Articular chondrocyte of knee joint (primary cell): ENCODE measurements at places on chromosomes 6 and 20. TPM values are rescaled to one million over a fixed set of nuclear protein-coding genes. Genes with fewer than 3 reads are reported as not detected.

TRIM31 gene
- total RNA-seq = not detected in 2 replicates

IL17A gene
- not detected in 2 replicates for total RNA-seq

HAO1 gene
- not detected in 2 replicates for total RNA-seq

COL9A3 gene
- total RNA-seq = 0.86 and 1.0 TPM in 2 replicates

RUNX2 gene
- total RNA-seq = 0.91 and 1.1 TPM in 2 replicates

ZFP57 gene
- not detected in 2 replicates for total RNA-seq

ZNF391 gene
- 4.3 and 5.7 TPM in 2 replicates for total RNA-seq

SYCP2L gene
- total RNA-seq = 0.13 and 0.43 TPM in 2 replicates

FAM217A gene
- total RNA-seq = not detected in 2 replicates

SLC13A3 gene
- 1.5 and 1.6 TPM in 2 replicates for total RNA-seq

CTCFL gene
- not detected in 2 replicates for total RNA-seq

CAGE1 gene
- total RNA-seq = under 0.01 TPM in 2 replicates

RHAG gene
- not detected in 2 replicates for total RNA-seq

RNF217 gene
- total RNA-seq = 22.6 and 32.8 TPM in 2 replicates

ZSWIM3 gene
- total RNA-seq = 7.2 and 9.6 TPM in 2 replicates

SEC23B gene
- 38.8 and 39.7 TPM in 2 replicates for total RNA-seq

DEFB119 gene
- total RNA-seq = not detected in 2 replicates

WFDC12 gene
- not detected in 2 replicates for total RNA-seq

PRR18 gene
- 0.13 TPM in 1 of 2 replicates, not detected in the other for total RNA-seq

RAMACL gene
- total RNA-seq = 7.5 and 7.7 TPM in 2 replicates

PROKR2 gene
- not detected in 2 replicates for total RNA-seq

LY6G6D gene
- total RNA-seq = not detected in 2 replicates

C20orf204 gene
- total RNA-seq = 1.2 and 1.4 TPM in 2 replicates

MARCKS gene
- 158 and 169 TPM in 2 replicates for total RNA-seq

PDCD2 gene
- 62.3 and 72.9 TPM in 2 replicates for total RNA-seq

CDYL gene
- total RNA-seq = 60.0 and 79.3 TPM in 2 replicates

TMEM14C gene
- total RNA-seq = 141 and 175 TPM in 2 replicates

ABHD16B gene
- total RNA-seq = not detected in 2 replicates

MYT1 gene
- total RNA-seq = not detected in 2 replicates

RWDD2A gene
- 4.8 and 5.2 TPM in 2 replicates for total RNA-seq

TBCC gene
- total RNA-seq = 30.2 and 38.8 TPM in 2 replicates

KIF25 gene
- not detected in 2 replicates for total RNA-seq

HLA-DQA1 gene
- total RNA-seq = not detected in 2 replicates

NQO2 gene
- 45.2 and 80.2 TPM in 2 replicates for total RNA-seq

SPDEF gene
- not detected in 2 replicates for total RNA-seq

BIRC7 gene
- not detected in 2 replicates for total RNA-seq

MICB gene
- 6.5 and 8.6 TPM in 2 replicates for total RNA-seq

ITCH gene
- total RNA-seq = 74.6 and 74.9 TPM in 2 replicates

EFCAB8 gene
- total RNA-seq = 0.22 TPM in 1 of 2 replicates, not detected in the other

DEFB132 gene
- total RNA-seq = not detected in 2 replicates

BHLHE23 gene
- total RNA-seq = not detected in 2 replicates
